Activated CD4-positive, alpha-beta memory T cell treated with anti-CD3 and anti-CD28 coated beads, Interleukin-2, amount 10 ng/mL, durations not matched to agents 7 days and 5 days (primary cell): ENCODE measurements at places on chromosomes 7 and 10. TPM values are rescaled to one million over a fixed set of nuclear protein-coding genes. Genes with fewer than 3 reads are reported as not detected.

The UTF1 gene
- total RNA-seq, result not detected

The FEZF1 gene
- not detected for total RNA-seq

The PIP gene
- total RNA-seq, result not detected

The DKK1 gene
- not detected for total RNA-seq

- no peak overlapping the region for H3K4me3 ChIP-seq
- H3K36me3 ChIP-seq, result no peaks in the 10 kb centered on the region
- DNase-seq, result no peak
- no peak overlapping the region for H3K27ac ChIP-seq
- H3K4me1 ChIP-seq, result peaks cover 1% of the 10 kb centered on the region
- no peaks in the 10 kb centered on the region for H3K27me3 ChIP-seq
Observed at GRCh38 chr10:17077346-17077781, 52.2 kb downstream of the CUBN start.

GRCh38 chr7:113071465-113071864 lies 15.2 kb downstream of the GPR85 start:
- H3K4me1 ChIP-seq, result no peaks in the 10 kb centered on the region
- no peak for DNase-seq
- no peaks in the 10 kb centered on the region for H3K36me3 ChIP-seq

DNA sequence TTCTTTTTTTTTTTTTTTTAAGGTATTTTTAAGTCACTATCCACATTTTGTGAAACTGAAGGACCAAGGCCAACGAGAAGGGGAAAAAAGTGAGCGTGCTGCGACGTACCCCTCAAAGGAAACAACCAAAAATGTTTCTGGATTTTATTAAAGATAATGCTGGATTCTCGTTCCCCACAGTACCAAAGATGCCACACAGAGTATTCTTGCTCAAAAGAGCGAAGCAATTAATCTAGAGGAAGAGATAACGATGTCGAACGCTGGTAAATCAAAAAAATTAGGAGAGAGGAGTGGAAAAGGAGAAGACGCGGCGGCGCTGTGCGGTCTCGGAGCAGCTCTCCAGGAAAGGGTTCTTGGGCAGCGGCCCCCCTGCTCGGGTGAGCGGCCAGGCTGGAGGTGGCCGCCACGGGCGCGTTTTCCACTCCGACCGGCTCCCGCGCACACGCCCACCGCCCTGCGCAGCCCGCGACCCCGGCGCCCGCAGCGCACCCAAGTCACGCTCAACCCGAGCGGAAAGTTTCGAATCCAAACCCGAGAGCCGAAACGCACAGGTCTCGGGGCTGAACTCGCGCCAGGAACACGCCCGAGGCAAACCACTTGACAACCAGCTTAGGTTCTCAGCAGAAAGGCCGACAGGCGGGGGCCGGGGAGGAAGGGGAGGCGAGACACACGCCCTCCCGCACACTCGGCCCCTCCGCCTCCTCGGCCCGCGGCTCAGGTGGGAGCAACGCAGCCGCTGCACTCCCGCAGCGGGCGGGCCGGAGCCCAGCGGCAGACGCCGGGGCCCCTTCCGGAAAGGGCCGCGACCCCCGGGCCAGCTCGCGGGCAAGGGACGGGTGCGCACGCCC lies 989 bp downstream of the SRPK2 start:
- H3K4me3 ChIP-seq, result peak overlapping the region; percentile 78
- peaks cover 7% of the 10 kb centered on the region for H3K36me3 ChIP-seq
- no peak overlapping the region for H3K27ac ChIP-seq
- H3K4me1 ChIP-seq, result peaks cover 19% of the 10 kb centered on the region
- no peaks in the 10 kb centered on the region for H3K27me3 ChIP-seq

- peaks cover 40% of the 10 kb centered on the region for H3K4me1 ChIP-seq
- no peak for DNase-seq
- H3K36me3 ChIP-seq, result no peaks in the 10 kb centered on the region
- H3K27ac ChIP-seq, result no peak overlapping the region
- no peak overlapping the region for H3K4me3 ChIP-seq
- H3K27me3 ChIP-seq, result no peaks in the 10 kb centered on the region
Observed at GRCh38 chr10:31102421-31102820, 70.8 kb upstream of the ZNF438 start.

DNA sequence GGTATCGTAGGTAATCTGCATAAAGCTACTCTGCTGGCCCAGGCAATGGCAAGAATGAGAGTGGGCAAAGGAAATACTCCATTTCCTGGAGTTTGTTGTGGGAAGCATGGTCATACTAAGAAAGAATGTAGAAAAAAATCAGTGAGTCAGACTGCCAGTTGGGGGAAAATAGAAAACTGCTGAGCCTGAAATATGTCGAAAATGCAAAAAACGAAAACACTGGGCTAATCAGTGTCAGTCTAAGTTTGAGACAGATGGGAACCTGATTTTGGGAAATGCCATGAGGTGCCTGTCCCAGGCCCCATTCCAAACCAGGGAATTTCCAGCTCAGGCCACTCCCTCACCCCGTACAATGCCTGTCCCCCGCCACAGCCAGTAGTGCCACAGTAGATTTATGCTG lies 150.0 kb downstream of the ZNF33B start:
- no peaks in the 10 kb centered on the region for H3K36me3 ChIP-seq
- H3K27me3 ChIP-seq, result no peaks in the 10 kb centered on the region
- no peaks in the 10 kb centered on the region for H3K4me1 ChIP-seq
- no peak overlapping the region for H3K27ac ChIP-seq
- no peak overlapping the region for H3K4me3 ChIP-seq

GRCh38 chr10:5919568-5919967 lies 29.5 kb downstream of the FBH1 start:
- peaks cover 66% of the 10 kb centered on the region for H3K36me3 ChIP-seq
- no peaks in the 10 kb centered on the region for H3K27me3 ChIP-seq
- no peaks in the 10 kb centered on the region for H3K4me1 ChIP-seq
- no peak overlapping the region for H3K4me3 ChIP-seq
- no peak overlapping the region for H3K27ac ChIP-seq
- DNase-seq, result no peak

- no peak overlapping the region for H3K4me3 ChIP-seq
- no peaks in the 10 kb centered on the region for H3K27me3 ChIP-seq
- no peak overlapping the region for H3K27ac ChIP-seq
- no peak for DNase-seq
Observed at GRCh38 chr7:99106821-99107241, 37.1 kb downstream of the SMURF1 start.

DNA sequence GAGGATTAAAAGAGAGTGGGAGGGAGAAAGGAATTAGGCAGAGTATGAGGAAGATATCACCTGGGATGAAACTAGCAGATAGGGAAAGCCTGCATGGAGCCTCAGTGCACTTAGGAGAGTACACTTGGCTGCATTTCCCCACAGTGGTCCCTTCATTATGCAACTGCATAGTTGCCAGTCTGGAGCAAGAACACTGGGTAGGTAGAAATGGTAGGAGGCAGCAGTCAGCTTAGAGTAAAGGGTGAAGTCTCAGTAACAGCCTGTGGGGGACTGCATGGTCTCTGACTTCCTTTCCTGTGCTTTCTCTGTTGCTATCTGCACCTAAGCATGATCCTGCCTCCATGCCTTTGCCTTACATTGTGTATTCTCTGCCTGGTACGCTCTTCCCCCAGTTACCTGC lies 14.0 kb upstream of the PCGF5 start:
- no peaks in the 10 kb centered on the region for H3K36me3 ChIP-seq
- DNase-seq, result no peak
- H3K4me3 ChIP-seq, result no peak overlapping the region
- H3K4me1 ChIP-seq, result peaks cover 65% of the 10 kb centered on the region
- H3K27ac ChIP-seq, result peak overlapping the region; percentile 55
- no peaks in the 10 kb centered on the region for H3K27me3 ChIP-seq

DNA sequence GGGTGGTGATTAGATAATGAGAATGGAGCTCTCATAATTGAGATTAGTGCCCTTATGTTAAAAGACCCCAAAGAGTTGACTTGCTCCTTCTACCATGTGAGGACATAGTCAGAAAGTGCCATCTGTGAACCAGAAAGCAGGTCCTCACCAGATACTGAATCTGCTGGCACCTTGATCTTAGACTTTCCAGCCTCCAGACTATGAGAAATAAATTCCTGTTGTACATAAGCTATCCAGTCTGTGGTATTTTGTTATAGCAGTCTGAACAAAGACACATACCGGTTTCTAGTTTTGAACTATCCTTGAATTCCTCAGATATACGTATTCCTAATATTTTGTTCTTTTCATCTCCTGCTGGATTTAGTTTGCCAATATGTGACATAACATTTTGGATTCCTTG lies 228.1 kb downstream of the FZD1 start:
- H3K4me3 ChIP-seq, result no peak overlapping the region
- H3K27me3 ChIP-seq, result no peaks in the 10 kb centered on the region
- no peak overlapping the region for H3K27ac ChIP-seq
- no peak for DNase-seq
- H3K36me3 ChIP-seq, result no peaks in the 10 kb centered on the region

DNA sequence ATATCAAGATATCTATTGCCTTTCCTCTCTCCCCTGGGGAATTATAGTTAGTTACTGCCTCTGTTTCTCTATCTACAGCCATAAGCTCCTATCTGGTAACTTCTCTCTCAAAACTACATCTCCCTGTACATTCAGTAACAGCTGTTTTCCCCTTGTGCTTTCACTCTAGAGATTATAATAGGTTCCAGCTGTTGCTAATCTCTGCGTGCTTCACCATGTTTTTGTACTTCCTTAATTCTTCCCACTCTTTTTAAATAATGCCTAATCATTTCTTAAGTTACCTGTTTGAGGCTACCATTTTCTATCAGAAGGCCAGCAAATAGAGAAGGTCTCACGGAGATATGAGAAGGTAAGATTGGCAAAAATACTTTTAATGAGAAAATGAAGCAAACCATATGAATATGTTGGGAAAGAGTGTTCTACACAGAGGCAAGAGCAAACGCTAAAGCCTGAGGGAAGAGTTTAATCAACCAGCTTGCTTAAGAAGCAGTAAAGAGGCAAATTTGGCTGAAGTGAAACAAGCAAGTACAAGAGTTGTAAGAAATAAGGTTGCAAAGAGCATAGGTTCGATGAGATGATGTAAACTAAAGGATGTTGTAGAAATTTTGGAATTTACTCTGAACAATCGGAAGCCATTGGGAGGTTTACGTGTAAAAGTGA lies 101.9 kb upstream of the HGF start:
- DNase-seq, result no peak
- no peak overlapping the region for H3K27ac ChIP-seq
- no peaks in the 10 kb centered on the region for H3K36me3 ChIP-seq
- no peaks in the 10 kb centered on the region for H3K27me3 ChIP-seq
- no peaks in the 10 kb centered on the region for H3K4me1 ChIP-seq

GRCh38 chr7:80362010-80362618 lies 149.8 kb downstream of the GNAT3 start:
- DNase-seq, result no peak
- H3K27ac ChIP-seq, result no peak overlapping the region

GRCh38 chr10:48684792-48685623 lies at the start of gene WDFY4:
TSS of gene WDFY4 (plus strand) at chr10:48684873. CDS start at chr10:48709733, 24,860 bp downstream.
- DNase-seq, result no peak
- no peak within 1 kb of the TSS for H3K27ac ChIP-seq
- H3K27me3 ChIP-seq, result peaks cover 19% of the 10 kb centered on the region
- H3K4me1 ChIP-seq, result no peaks in the 10 kb centered on the region
- no peaks in the 10 kb centered on the region for H3K36me3 ChIP-seq

DNA sequence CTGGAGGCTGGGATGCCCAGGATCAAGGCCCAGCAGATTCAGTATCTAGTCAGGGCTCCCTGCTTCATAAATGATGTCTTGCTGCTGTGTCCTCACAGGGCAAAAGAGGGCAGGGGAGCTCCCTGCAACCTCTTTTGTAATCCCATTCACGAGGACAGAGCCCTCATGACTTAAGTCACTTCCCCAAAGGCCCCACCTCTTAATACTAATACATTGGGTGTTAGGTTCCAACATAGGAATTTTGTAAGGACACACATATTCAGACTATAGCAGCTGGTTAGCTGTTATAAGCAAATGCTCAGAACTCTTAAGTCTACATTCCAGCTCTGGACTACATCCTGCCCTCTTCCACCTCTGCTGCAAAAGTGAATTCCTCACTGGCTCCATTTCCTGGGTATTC lies 63.0 kb downstream of the VOPP1 start:
- DNase-seq, result no peak
- no peak overlapping the region for H3K4me3 ChIP-seq
- peaks cover 27% of the 10 kb centered on the region for H3K4me1 ChIP-seq
- peaks cover 24% of the 10 kb centered on the region for H3K36me3 ChIP-seq
- no peak overlapping the region for H3K27ac ChIP-seq
- H3K27me3 ChIP-seq, result no peaks in the 10 kb centered on the region

DNA sequence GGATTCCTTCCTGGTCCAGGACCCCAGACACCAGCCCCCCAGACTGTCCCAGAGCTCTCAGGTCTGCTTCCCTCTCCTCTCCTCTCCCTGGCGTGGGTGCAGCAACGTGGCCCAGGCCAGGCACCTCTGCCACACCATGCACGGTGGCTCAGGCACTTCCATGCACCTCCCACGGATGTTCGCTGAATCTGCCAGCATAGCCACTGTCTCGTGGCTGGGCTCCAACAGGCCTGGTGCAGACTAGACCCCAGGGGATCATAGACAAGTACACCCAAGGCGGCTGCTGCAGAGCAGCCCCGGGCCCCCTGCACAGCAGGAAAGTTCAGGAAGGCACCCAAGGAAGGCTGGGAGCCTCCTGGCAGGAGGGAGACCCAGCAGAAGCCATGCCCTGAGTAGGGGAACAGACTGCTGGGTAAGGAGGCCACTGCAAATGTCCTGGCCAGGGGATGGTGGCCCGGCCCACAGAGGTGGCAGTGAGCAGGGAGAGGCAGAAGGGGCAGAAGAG lies 4.4 kb downstream of the RASGEF1A start:
- H3K27ac ChIP-seq, result no peak overlapping the region
- no peaks in the 10 kb centered on the region for H3K36me3 ChIP-seq
- peak; percentile 15 for DNase-seq
- no peak overlapping the region for H3K4me3 ChIP-seq
- peaks cover 6% of the 10 kb centered on the region for H3K4me1 ChIP-seq
